ENCODE measurements at places on chromosomes 4 and X. TPM values are rescaled to one million over a fixed set of nuclear protein-coding genes. Genes with fewer than 3 reads are reported as not detected.

DNA sequence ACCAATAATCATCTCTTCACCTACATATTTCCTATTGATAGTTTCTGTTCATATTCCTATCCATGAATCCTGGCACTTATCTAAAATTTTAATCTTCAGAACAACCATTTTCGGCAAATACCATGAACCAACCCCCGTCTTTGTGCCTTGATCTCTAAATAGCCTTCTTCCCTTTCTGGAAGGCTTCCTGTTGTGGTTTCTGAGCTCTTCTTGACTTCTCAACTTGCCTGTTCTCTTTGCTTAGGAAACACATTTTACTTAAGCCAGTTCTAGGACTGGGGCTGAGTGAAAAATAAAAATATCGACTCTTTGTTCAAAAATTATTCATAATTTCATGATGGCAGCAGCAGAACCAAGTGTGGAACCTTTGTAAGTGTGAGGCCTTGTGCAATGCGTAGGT, 882.4 kb downstream of the C4orf33 start:
- H3K27ac ChIP-seq: no peak overlapping the region
- H3K27me3 ChIP-seq: no peaks in the 10 kb centered on the region
- no peaks in the 10 kb centered on the region for H3K36me3 ChIP-seq
- no peak for DNase-seq

DNA sequence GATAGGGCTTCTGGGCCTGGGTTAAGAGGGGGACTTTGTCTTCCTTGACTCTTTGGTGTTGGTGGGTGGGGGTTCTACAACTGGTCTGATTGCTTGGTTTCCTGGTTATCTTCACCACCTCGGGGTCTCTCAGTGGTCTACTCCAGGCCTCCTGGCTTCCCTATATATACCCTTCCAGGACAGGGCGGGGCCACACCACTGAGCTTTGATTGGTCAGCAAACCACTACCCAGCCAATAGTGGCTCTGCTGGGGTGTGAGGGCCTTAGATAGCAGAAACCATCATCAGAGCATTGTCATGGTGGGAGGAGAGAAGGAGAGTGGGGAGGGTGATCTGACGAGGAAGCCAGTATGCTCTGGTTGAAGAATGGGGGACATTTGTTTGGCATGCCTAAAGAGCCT, 14.4 kb upstream of the MAGEA1 start:
- no peak overlapping the region for H3K27ac ChIP-seq
- no peak overlapping the region for H3K4me3 ChIP-seq
- no peak for DNase-seq
- H3K4me1 ChIP-seq: no peaks in the 10 kb centered on the region

DNA sequence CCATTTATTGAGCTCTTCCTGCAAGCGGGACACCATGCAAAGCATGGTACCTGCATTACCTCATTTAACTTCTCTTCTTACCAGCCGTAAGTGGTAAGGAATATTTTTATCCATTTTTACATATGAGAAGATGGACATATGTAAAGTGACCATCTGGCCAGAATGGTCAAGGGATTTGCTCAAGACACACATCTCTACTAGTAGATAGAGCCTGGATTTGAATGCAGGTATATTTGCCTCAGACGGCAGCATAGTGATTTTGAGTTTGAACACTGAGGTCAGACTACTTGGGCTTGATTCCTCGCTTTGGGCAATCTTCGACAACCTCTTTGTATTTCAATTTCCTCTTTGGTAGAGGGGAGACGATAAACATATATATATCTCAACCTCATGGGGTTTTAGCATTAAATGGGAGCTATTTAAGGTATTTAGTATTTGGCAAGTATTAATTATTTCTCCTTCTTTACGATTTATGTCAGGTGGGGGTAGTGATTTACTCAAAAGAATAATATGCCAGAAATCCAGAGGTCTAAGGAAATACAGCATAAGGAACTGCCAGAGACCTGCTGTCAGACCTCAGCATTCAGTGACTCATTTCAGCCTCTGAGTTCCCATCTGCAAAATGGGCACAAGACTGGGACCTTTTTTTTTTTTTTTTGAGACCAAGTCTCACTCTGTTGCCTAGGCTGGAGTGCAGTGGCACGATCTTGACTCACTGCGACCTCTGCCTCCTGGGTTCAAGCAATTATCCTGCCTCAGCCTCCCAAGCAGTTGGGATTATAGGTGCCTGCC, 34.6 kb upstream of the CHRNA9 start:
- no peaks in the 10 kb centered on the region for H3K27me3 ChIP-seq
- no peaks in the 10 kb centered on the region for H3K36me3 ChIP-seq
- peaks cover 78% of the 10 kb centered on the region for H3K4me1 ChIP-seq
- peak overlapping the region; percentile 9 for H3K4me3 ChIP-seq

DNA sequence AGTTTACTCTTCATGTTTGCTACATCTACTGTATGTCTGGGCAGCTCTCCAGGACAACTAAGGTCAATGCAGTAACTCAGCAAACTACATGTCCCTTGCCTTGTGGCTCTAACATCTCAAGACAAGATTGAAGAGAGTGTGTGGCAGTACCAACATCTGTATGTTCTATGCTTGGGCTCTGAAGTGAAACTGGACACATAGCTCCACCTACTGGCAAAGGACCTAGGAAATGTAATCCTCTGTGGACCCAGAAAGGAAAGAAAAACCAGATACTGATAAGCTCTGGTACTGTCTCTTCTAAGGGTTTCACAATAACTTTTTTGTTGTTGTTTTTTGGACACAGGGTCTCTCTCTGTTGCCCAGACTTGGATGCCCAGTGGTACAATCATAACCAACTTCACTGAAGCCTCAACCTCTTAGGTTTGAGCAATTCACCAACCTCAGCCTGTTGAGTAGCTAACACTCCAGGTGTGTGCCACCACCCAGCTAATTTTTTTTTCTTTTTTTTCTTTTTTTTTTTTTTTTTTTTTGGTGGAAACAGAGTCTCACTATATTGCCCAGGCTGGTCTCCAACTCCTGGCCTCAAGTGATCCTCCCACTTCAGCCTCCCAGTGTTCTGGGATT, 64.1 kb downstream of the QDPR start:
- H3K36me3 ChIP-seq: no peaks in the 10 kb centered on the region
- H3K27me3 ChIP-seq: no peaks in the 10 kb centered on the region
- no peak overlapping the region for H3K27ac ChIP-seq
- H3K4me3 ChIP-seq: no peak overlapping the region

GRCh38 chr4:165426331-165426730, 47.5 kb downstream of the CPE start:
- DNase-seq: no peak
- H3K27me3 ChIP-seq: peaks cover 12% of the 10 kb centered on the region
- H3K4me1 ChIP-seq: no peaks in the 10 kb centered on the region
- H3K27ac ChIP-seq: no peak overlapping the region
- no peaks in the 10 kb centered on the region for H3K36me3 ChIP-seq
- H3K4me3 ChIP-seq: no peak overlapping the region

DNA sequence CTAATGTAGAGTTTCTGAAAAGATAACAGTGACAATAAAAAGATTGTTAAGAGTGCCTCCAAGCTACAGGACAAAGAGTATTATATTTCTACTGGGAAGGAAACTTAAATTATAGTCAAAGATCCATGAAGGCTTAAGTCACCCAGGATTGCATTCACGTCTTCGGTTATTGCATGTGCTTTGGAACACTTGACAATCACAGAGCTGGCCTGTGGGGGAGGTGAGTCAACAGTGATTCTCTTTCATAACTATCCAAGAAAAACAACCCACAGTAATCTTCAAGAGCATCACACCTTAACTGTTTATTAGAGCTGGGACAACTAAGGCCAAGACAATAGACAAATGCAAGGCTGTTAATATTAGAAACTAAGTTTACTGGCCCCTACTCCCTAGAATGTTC, 40.3 kb downstream of the PDGFC start:
- DNase-seq: no peak
- no peak overlapping the region for H3K4me3 ChIP-seq
- H3K4me1 ChIP-seq: no peaks in the 10 kb centered on the region
- no peaks in the 10 kb centered on the region for H3K27me3 ChIP-seq
- no peak overlapping the region for H3K27ac ChIP-seq

GRCh38 chr4:39712819-39713607, 15.1 kb downstream of the UBE2K start:
- peak overlapping the region; percentile 59 for H3K27ac ChIP-seq
- H3K4me1 ChIP-seq: peaks cover 69% of the 10 kb centered on the region

DNA sequence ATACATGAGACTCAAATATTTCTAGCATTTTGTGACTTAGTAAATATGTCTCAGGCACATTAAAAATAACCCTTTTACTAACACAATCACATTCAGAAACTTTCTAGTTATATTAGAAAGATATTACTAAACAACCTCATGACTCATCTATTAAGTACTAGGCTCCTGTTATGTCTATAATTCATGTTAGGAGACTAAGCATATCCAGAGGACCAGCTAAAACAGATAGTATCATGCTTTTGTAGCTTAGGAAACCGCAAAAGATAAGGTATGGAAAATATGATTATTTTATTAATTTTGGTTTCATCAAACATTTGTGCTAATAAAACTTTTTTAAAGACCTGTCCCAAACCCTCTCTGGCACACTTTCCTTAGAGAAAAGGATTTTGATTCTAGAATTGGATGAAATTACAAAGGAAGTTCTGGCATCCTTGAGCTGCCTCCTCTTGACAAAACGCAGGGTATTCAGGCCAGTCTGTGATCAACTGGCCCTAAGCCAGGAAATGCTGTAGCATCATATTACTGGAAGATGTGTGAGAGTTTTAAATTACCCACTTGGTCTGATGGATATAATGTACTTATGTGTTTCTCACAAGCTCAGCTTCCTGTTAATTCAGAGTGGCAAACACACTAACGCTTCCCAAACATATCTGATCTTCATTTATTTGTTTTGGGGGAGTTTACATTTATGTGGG, 60.4 kb downstream of the NRK start:
- H3K4me3 ChIP-seq: no peak overlapping the region
- H3K4me1 ChIP-seq: no peaks in the 10 kb centered on the region
- H3K36me3 ChIP-seq: no peaks in the 10 kb centered on the region
- H3K27ac ChIP-seq: no peak overlapping the region
- no peak for DNase-seq

- peaks cover 14% of the 10 kb centered on the region for H3K27me3 ChIP-seq
- no peak overlapping the region for H3K4me3 ChIP-seq
- no peak overlapping the region for H3K27ac ChIP-seq
- DNase-seq: no peak
These were observed 37.2 kb upstream of the FAM9B start for GRCh38 chrX:9071031-9071650.

GRCh38 chr4:149120331-149121022, 678.3 kb upstream of the NR3C2 start:
- no peaks in the 10 kb centered on the region for H3K27me3 ChIP-seq
- H3K4me1 ChIP-seq: no peaks in the 10 kb centered on the region
- H3K4me3 ChIP-seq: no peak overlapping the region
- DNase-seq: no peak
- no peaks in the 10 kb centered on the region for H3K36me3 ChIP-seq

The FAM236B gene
- not detected for total RNA-seq

The GPC3 gene
- total RNA-seq: not detected

The SMIM31 gene
- not detected for total RNA-seq

The LRP2BP gene
- 0.75 TPM for total RNA-seq

Data from activated B cell treated with CpG ODN at 0.5 μM for 24 hours (primary cell).